Ascending aorta (tissue), 2 donors: ENCODE measurements at places on chromosomes 1 and 21.

- no peak overlapping the region for H3K4me3 ChIP-seq
- no peak for DNase-seq
- peaks cover 8% of the 10 kb centered on the region for H3K4me1 ChIP-seq
- H3K27ac ChIP-seq, result no peak overlapping the region
- H3K36me3 ChIP-seq, result no peaks in the 10 kb centered on the region
These were observed 12.6 kb upstream of the LAPTM5 start for GRCh38 chr1:30770150-30770549.

DNA sequence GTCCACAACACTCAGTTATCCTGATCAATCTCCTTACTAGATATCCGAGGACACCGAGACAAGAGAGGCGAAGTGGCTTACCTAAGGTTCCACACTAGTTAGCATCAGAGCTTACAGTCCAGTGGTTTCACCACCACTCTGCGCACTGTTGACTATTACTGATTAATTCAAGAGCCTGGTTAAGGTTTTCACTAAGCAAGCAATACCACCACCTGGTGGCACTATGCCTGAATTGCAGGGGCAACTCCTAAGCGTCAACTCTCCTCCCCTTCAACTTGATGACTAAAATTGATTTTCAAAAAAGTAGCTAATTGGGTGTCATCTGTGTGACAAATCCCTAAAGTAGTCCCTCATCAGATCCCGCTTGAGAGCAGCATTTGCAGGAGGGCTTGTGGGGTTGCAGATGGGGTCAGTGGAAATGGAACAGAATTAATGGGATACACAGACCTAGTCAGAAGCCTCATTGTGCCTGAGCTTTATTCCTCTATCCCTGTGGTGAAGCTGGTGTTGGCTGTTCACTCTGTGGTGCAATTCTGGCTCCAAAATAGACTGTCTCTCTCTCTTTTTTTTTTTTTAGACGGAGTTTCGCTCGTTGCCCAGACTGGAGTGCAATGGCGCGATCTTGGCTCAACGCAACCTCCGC is 9.1 kb downstream of the TTC22 start:
- no peaks in the 10 kb centered on the region for H3K4me1 ChIP-seq
- no peaks in the 10 kb centered on the region for H3K36me3 ChIP-seq
- H3K27me3 ChIP-seq, result no peaks in the 10 kb centered on the region
- H3K27ac ChIP-seq, result no peak overlapping the region

- no peaks in the 10 kb centered on the region for H3K27me3 ChIP-seq
- H3K4me3 ChIP-seq, result no peak overlapping the region
- no peak overlapping the region for H3K27ac ChIP-seq
- H3K4me1 ChIP-seq, result no peaks in the 10 kb centered on the region
- DNase-seq, result no peak
These were observed 7.3 kb upstream of the UTS2 start for GRCh38 chr1:7860130-7860529.

DNA sequence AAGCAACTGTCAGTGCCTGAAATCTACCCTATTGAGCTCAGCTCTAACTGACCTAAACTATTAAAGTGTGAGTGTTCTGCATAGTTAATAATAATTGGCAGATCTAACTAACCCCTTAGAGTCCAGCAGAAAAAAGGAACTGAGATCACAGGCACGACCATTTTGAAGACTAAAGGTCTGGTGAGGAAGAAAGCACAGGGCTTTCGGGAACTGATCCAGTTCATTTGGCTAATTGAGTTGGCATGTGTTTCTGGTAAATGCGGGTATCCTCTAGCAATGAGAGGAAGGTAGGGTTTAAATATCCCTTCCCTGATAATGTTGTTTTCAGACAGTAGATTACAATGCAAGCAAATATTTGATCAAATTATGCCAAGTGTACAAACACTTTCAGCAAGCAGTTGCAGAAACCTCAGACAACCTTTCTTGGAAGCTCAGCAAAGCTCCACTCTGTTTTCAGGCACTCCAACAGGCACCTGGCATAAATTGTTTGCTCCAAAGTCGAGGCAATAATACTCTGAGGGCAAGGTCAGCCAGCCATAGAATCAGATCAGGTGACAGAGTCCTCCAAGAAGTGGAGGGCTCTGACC is 100.8 kb downstream of the KCNK1 start:
- DNase-seq, result no peak
- no peak overlapping the region for H3K4me3 ChIP-seq
- no peaks in the 10 kb centered on the region for H3K4me1 ChIP-seq
- no peak overlapping the region for H3K27ac ChIP-seq

GRCh38 chr1:20047096-20047495 is 22.9 kb upstream of the PLA2G5 start:
- no peaks in the 10 kb centered on the region for H3K36me3 ChIP-seq
- H3K4me3 ChIP-seq, result no peak overlapping the region
- no peaks in the 10 kb centered on the region for H3K4me1 ChIP-seq
- no peak for DNase-seq
- H3K27ac ChIP-seq, result no peak overlapping the region
- H3K27me3 ChIP-seq, result no peaks in the 10 kb centered on the region
